ENCODE measurements at places on chromosomes 3 and 15.

DNA sequence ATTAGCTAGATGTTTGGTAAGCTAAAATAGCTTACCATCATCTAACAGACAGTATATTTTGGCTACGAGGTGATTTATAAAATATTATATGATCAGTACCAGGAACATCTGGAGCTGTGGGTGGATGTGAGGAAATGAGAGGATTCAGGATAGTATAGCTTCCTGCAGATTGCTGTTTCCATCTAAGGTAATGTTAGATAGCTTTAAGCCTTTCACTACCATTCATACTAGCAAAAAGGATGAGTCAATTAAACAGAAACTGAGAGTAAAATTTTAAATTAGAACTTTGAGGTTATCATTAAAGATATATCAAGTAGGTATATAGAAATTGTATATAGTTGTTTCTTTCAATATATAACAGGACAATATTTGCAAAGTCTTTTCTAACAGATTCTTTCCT is 8.0 kb downstream of the ZBTB20 start:
- no peak for DNase-seq

DNA sequence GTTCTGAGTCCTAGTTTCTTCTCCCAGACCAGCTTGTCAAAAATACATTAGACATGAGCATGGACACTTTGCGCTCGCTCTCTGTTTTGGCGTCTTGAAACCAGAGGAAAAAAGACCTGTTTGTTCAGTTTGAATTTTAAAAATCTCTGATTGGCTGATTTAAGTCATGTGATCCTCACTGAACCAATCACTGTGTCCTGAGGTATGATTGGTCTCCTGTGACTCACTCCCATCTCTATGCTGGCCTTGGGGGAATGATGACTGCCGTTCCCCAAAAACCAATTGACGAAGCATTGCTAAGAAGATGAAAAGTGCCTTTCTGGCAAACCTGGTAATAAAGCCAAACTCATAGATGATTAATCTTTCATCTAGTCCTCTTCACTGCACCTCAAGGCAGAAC is 256.5 kb downstream of the IL5RA start:
- no peak for DNase-seq

- DNase-seq = no peak
Observed at GRCh38 chr15:40999190-40999589, 45.9 kb downstream of the CHAC1 start.

DNA sequence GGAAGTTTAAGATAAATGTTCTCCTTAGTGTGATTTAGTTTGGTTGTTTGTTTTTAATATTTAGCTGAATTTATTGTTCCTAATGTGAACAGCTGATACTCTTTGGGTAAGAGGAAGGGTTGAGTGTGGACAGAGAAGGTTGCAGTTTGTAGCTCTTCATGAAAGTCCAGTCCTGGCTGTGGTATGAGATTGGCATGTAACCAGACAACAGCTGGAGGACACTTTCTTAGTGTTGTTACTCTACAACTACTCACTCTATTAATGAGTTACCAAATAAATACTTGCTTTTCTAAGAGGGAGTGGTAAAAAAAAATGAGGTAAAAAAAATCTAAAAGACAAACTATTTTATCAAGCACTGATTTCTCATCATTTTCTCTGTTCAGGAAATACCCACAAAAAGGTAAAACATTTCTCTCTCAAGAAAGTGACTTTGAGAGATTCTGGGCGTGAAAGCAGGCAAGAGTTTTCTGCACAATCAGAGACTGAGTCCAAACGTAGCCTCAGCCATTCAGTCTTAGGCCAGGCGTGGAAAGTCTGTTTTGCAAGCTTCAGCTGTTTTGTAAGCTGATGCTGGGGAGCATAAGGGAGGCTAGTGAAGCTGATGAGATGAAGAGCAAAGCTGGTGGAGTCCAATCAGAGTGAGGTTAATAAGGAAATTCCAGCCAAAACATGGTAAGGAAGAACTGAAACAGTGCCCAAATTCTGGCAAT is 138.5 kb upstream of the ARPP21 start:
- DNase-seq = no peak

- no peak for DNase-seq
Observed at GRCh38 chr3:58404396-58404795, 29.2 kb downstream of the PDHB start.

GRCh38 chr3:99366663-99367429 is 271.5 kb upstream of the COL8A1 start:
- no peak for DNase-seq

DNA sequence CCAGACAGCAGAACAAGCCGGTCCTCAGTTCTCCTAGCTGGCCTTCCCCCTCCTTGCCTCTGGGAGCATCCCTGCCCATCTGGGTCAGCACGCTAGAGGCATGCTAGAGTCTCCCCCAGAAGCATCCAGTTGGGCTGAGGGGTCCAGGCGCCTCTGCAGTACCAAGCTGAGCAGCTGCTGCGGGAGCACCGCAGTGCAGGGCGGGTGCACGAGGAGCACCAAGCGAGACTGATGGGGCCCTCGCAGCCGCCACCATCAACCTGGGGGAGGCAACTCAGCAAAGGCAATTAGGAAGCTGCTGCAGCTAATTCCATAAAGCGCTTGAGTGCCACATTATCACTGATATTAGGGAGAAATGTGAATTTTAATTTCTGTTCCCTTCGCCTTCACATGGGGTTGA is 12.4 kb downstream of the CACNA2D3 start:
- no peak for DNase-seq

- no peak for DNase-seq
Observed at GRCh38 chr15:33211176-33211808, 16.8 kb upstream of the FMN1 start.

GRCh38 chr3:124586126-124587052 is 143.9 kb upstream of the UMPS start:
- no peak for DNase-seq

DNA sequence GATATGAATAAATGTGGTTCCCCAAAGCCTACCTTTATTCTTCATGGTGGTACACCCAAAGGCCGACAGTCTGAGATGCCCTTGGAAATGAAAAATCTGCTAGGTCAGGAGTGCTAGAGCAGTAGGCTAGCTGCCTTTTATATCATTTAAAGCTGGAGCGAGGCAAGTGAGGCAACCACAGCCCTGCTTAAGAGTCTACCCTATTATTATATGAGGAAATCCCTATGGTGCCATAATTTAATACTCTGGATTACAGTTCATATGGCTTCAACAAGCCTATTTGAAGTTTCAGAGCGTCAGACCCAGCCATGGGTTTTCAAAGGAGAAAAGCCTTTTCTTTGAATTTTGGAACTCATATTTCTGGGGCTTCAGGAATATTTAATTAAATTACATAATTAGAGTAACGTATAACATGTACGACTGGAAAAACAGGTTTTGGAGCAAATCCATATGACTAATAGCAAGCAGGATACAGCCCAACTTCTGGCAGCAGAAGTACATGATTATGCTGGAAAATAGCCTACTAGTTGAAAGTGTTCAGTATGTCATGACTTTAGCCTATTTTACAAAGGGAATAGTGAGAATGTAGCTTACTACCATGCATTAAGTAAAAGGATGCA is 18.0 kb upstream of the SLTM start:
- DNase-seq = no peak

GRCh38 chr15:69170597-69170996 is 10.2 kb downstream of the GLCE start:
- no peak for DNase-seq

- no peak for DNase-seq
Observed at GRCh38 chr3:13276438-13277195, 143.5 kb downstream of the NUP210 start.

GRCh38 chr15:27500206-27500605 is 529.2 kb downstream of the GABRG3 start:
- no peak for DNase-seq

GRCh38 chr3:149879872-149880271 is 66.9 kb downstream of the RNF13 start:
- DNase-seq = peak; percentile 16

DNA sequence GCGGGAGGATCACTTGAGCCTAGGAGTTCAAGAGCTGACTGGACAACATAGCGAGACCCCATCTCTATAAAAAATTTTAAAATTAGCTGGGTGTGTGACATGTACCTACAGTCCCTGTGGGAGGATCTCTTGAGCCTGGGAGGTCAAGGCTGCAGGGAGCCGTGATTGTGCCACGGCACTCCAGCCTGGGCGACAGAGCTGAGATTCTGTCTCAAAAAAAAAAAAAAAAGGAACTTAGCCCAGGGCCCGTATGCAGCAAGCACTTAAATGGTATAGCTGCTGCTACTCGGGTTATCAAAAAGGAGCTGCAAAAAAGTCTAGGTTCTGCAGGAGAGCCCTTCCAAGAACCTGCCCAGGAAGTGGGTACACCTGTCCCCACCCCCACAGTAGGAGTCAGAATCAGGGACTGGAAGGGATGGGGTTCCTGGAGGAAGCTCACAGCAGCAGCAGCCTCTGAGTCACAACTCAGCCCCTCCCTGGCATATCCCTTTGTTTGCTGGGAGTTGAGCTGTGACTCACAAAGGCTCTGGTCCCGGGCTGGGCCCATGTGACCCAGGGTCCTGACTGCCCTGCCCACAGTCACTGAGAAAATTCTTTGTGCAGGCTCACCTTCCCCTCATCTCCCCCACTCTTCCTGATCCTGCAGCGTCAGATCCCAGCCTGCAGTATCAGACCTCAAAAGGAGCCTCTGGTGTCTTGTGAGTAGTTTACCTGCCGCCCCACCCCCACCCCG is at the start of gene SPATA12:
Gene SPATA12 (plus strand): TSS at position 576 of the 733 bp plus-strand sequence. CDS start 13,031 bp downstream, outside the sequence.
- DNase-seq = peak; percentile 98

DNA sequence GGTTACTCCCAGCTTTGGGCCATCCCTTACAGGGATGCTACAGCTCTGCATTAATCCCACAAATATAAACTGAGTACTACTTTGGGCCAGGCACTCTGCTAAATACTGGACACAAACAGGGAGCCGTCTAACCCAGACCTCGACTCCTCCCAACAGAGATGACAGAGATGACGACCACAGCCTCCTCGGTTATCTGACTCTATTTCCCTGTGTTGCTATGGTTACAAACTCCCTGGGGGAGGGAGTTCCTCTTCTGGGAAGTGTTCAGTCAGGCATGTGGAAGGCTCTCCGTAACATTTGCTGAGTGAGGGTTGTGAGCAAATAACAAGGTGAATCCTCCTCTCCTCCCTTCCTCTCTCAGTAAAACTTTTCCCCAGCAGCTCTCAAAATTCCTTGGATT is 6.7 kb upstream of the CMTM7 start:
- no peak for DNase-seq

DNA sequence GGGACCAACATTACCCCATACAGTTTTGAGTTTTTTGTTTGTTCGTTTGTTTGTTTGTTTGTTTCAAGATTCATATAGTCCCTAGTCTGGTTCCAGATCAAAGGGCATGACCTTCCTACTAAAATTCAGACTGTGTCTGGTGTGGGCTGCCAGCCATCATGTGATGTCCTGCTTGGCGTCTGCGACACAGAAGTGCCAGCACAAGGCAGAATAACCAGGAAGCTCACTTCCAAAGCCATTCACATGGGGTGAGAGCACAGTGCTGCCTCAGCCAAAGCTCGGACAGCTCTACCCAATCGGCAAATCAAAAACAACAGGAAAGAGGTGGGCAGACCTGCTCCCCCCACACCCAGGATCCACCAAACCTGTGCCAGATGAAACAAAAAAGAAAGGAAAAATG is 142.6 kb upstream of the THBS1 start:
- no peak for DNase-seq

- no peak for DNase-seq
Observed at GRCh38 chr3:187242435-187242834, 45.1 kb downstream of the RTP1 start.

GRCh38 chr15:52006702-52007340 is 12.2 kb upstream of the MAPK6 start:
- no peak for DNase-seq

DNA sequence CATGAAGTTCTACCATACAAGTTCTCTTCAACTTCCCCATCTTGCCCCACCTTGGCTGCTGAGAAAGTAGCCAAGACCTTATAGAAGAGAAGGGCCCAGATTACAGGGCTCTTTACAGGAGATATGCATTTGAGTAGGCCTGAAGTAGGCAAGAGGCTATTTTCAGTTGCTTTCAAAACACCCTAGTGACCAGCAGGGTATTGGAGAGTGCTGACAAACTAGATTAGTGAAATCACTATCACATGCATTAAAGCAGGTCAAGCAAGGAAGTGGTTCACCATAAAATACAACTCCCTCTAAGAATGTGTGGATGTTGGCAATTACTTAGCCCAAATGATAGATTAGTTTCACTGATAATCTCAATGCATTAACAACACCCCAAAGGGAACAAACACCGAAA is 2.7 kb upstream of the LZTFL1 start:
- DNase-seq = no peak

DNA sequence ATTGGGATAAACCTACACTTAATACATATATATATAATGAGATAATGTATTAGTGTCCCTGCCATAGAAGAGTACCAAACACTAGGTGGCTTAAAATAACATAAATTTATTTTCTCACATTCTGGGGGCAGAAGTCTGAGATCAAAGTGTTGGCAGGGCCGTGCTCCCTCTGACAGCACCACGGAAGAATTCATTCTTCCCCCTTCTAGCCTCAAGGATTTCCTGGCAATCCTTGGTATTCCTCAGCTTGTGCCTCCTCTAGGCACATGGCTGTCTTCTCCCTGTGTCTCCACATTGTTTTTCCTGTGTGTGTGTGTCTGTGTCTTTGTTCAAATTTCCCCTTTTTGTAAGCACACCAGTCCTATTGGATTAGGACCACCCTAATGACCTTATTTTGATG is 115.2 kb upstream of the AGBL1 start:
- DNase-seq = peak; percentile 19

DNA sequence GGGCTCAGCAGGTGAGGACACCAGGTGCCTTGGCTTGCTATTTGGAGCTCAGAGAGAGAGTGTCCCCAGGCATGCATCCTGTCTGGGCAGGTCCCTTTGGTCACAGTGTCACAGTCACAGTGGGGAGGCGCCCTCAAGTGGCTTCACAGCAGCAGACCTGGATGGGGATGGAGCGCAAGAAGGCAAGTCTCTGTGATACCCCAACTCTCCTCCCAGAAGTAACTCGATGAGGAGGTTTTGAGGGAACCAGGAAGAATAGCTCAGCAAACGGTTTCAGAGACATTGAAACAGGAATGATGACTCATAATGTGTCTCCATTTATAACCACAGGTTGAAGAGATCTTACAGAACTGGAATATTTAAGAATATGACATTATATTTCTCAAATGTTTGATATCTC is 66.5 kb upstream of the SH3GL3 start:
- peak; percentile 46 for DNase-seq

DNA sequence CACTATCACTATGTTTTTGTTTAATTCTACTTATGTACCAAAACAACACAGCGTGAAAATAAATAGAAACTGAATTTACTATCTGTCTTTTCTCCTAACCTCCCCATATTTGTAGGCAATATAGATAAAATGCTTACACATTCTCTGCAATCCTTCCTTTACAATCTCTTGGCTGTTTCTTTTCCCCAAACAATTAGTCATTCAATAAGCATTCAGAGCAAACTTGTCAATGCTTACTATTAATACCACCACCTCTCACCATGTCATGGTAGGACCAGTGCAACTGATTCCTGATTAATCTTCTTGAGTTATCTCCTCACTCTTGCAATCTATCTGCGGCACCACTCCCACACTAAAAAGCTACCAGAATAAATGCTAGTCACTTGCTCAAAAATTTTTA is 74.0 kb upstream of the TTBK2 start:
- no peak for DNase-seq

GRCh38 chr3:182435860-182436259 is 357.4 kb upstream of the ATP11B start:
- DNase-seq = no peak

Data from urothelium cell line (cell line).